ENCODE measurements at places on chromosomes 4 and X.

- no peak for DNase-seq
Observed at GRCh38 chr4:181969151-181969550, 274.1 kb upstream of the TENM3 start.

DNA sequence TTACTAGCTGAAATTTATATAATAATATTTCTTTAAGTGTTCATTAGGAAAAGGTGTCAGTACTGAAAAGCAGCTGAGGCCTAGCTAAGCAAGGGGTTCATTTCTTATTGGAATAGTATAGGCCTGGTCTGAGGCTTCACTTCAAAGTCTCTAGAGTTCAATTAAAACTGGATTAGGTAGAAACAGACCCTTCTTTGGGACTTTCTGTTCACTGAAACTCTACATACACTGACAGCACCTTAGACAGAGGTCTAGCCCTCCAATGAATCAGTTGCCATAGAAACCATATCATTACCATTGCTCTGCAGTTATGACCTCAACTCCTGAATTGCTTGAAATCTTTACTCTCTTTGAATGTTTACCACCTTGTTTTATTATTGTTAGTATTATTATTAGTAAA is 86.4 kb upstream of the MAB21L2 start:
- DNase-seq: no peak

- no peak for DNase-seq
Observed at GRCh38 chrX:119093991-119094735, 21.4 kb downstream of the CT47C1 start.

DNA sequence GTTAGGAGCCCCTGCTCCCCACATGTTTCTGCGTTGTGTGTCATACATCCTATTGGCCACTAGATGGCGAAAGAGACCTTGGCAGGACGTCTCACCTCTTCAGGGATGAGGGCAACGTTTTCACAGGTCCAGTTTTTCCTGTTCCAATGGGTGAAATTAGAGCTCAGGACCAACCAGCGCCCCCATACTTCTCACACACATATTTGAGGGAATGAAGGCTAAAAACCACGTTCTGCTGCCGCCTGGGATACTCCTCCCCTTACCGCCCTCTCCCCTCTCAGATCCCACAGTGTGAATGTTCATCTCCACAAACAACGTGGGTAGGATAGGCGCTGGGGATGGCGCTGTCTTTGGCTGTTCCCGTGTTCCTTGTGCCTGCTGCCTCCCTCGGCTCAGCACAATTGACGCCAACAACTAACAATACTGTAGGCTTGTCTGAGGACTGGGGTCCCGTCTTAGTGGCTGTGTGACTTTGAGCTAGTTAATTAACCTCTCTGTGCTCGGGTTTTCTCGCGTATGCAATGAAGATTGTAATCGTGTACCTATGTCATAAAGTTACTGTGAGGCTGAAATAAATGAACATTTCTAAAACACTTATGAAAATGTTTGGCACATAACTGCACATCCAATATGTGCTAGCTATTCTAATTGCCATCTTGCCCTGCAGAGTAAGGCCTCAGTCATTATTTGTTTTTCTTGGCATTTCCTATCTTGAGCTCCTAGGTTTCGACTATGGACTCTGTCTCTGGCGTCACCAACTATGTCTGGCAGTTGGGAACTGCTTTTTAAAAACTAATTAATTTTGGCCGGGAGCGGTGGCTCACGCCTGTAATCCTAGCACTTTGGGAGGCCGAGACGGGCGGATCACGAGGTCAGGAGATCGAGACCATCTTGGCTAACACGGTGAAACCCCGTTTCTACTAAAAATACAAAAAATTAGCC is 181.3 kb upstream of the STK26 start:
- DNase-seq: peak; percentile 36

GRCh38 chr4:5217421-5217820 is 166.1 kb downstream of the STK32B start:
- DNase-seq: no peak

GRCh38 chrX:24838629-24839028 is 144.9 kb downstream of the POLA1 start:
- no peak for DNase-seq

DNA sequence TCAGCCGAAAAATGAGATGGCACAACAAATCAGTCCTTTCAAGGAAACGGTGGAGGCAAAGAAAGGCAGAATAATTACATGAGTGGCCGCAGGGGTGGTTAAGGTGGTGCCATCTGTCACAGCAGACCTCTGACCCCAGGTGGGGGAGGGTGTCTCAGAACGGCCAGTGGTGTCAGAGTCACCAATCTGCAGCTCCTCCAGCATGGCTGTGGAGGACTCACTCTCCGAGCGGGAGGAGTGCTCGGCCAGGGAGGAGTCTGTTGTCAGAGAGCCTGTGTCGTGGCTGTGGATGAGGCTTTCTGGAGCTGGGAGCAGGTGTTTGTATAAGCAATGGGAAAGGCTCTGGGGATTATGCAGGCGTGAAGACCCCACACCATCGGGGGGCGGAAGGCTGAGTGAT is 130.3 kb upstream of the PDLIM3 start:
- no peak for DNase-seq

DNA sequence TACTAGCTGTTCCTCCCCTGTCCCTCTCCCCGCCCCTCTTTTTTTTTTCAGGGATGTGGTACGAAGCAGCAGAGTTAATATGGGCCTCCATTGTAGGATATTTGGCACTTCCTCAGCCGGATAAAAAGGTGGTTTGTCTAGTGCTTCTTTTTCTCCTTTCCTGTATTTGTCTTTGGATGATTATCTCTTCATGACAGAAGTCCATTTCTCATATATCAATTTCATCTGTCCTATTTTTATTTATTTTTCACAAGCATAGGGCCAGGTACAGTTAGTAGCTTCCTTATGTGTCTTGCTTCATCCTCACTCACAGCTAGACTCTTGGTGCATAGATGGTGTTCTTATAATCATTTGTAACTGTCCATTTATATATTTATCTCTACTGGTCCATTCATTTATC is 89.6 kb downstream of the NEUROG2 start:
- no peak for DNase-seq

GRCh38 chr4:109157696-109158095 is 144.8 kb downstream of the COL25A1 start:
- DNase-seq: no peak

DNA sequence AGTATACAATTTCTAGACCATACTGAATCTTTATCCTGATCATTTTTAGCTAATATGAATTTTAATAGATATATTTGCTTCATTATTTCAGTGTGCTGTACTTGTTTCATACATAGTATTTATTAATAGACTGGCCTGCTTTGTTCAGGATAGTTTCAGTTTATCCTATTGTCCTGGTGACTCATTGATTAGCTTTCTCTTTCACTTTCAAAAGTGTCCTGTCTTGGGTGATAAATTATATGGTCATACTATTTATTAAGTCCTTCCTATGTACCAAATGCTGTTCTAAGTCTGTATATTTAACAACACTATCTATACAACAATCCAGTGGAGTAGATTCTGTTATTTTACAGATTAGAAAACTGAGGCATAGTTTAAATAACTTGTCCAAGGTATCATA is 153.8 kb upstream of the RAPGEF2 start:
- DNase-seq: no peak

- DNase-seq: no peak
Observed at GRCh38 chr4:176920694-176921093, 128.0 kb upstream of the VEGFC start.

GRCh38 chrX:133745349-133745748 is 240.0 kb downstream of the GPC3 start:
- no peak for DNase-seq

DNA sequence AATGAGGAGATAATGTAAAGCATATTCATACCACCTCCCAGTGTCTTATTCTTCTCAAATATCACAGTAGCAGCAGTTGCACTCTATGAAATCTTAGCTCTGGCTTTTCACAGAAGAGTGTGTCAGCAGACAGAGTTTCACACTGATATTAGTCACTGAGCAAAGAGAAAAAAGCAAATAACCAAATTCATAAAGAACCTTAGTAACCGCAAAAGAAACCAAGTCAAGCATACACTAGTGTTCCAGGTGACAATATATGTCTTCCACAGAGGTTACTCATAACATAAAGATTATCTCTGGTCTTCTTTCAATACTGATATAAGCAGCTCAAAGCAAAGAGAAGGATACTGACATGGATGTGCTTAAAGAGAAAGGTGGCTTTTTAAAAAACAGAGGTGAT is 181.7 kb upstream of the EDNRA start:
- no peak for DNase-seq

DNA sequence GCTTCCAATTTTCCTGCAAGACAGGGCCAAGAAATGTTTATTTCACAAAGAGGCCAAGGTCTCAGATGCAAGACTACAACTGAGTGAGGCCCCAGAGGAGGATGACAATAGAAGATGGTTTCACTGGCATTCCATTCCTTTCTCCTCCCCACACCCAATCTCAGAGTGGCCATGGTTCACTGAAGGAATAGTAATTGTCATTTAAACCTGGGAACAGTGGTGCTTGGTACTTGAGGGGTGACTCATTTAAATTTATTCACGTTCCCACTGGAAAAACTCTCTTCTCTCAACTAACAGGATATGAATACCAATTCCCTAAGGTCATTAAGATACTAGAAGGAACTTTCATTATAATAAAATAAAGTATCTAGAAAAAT is 35.3 kb upstream of the CXCL8 start:
- no peak for DNase-seq

GRCh38 chrX:1025413-1025812 is 187.0 kb downstream of the CRLF2 start:
- no peak for DNase-seq

DNA sequence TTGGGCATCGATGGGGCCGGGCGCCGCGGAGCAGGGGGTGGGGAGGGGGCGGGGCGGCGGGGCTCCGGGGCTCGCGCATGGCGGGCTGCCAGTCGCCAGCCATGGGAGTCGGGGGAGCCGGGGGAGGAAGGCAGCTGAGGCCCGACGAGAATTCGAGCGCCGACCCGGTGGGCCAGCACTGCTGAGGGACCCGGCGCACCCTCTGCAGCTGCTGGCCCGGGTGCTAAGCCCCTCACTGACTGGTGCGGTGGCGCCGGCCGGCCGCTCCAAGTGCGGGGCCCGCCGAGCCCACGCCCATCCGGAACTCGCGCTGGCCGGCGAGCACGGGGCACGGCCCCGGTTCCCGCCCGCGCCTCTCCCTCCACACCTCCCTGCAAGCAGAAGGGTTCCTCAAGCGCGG is 49.4 kb downstream of the GSX2 start:
- no peak for DNase-seq

DNA sequence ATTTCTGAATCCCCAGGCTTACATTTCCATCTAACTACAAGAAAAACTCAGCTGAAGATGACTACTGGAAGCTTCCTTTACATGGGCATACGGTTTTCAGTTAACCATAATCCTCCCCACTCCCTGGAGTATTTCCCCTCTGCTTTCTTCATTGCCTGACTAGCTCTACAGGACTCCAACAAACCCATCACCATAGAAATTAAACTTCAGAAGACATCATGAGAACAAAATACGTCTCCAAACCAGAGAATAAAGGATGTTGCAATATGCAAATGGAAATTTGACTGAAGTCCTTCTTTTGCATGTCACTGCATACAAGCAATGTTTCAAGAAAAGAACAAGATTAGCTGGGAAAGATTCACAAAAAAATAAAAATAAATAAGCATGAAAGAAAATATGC is 170.2 kb upstream of the PCDH18 start:
- DNase-seq: no peak

DNA sequence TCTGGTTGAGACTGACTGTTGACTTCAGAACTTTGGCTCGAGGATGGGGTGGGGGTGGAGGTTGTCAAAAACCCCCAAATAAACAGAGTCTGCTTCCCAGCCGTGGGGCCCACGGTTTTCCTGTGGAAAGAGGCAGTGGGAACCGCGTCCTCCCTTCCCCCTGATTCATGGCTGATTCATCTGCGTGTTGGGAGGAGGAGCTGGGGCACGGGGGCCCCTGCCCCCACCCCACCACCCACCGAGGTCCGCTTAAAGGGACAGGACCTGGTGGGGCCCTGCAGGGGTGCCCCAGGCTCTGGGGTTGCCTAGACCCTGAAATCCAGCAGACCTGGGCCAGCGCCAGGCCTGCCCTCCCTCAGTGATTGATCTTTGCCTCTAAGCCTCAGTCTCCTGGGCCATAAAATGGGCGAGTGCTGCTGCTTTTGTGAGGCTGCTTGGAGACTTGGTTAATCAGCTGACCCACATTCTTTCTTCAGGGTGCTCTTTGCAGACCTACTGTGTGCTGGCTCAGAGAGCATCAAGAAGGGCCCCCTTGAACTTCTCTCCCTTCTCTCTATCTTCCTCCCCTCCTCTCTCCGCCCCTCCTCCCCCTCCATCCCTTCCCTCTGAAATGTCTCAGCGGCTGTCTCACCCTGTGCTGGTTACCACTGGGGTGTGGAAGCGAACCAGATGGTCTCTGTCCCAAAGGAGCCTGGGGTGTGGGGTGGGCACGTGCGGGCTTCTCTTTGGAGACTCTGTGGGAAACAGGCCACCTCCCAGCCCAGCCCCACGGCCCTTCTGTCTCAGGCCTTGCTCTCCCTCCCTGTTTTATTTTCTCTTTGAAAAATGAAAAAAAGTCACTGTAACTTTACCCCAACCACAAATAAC is 9.1 kb downstream of the HTRA3 start:
- DNase-seq: no peak

GRCh38 chrX:40580537-40581335 is at the start of gene ATP6AP2:
ATP6AP2 (plus strand) TSS chrX:40580970; CDS start chrX:40581066, 96 bp downstream.
- DNase-seq: peak; percentile 82

DNA sequence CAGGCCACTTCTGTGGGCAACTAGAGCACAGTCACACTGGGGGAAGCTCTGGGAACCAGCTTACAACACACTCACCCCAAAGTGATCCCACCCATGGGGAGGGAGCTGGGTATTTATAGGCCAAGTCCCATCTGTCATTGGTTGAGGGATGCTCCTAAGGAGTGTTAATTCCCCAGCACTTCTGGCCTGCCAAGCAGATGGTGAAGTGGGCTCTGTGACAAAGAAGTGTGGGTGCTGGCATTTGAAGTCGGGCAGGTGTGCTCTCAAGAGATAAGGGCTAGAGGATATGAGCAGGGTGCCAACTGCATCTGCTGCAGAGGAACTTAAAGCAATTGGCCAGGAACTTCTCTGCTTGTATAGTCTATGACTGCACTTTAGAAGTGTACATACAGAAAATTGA is 30.9 kb downstream of the PTCHD1 start:
- DNase-seq: no peak
